EH (cell line): ENCODE measurements at places on chromosomes 7 and 10.

DNA sequence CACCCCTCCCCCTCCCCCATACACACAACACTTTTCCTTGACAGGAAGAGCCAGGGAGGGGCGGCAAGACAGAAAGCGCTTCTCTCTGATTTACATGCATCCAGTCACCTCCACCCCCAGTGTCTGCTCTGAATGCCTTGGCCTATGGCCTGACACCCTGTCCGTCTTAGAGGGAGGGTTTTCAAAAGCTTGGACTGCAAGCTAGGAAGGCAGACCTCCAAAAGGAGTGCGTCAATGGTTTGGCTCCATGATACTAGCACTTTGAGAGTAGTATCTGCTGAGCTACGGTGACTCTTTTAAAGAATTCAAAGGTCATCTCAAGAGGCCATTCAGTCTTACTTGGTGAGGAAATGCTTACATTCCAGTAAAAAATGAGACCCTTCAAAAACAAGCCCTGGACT lies 20.3 kb upstream of the PAX2 start:
- DNase-seq: peak; percentile 77

DNA sequence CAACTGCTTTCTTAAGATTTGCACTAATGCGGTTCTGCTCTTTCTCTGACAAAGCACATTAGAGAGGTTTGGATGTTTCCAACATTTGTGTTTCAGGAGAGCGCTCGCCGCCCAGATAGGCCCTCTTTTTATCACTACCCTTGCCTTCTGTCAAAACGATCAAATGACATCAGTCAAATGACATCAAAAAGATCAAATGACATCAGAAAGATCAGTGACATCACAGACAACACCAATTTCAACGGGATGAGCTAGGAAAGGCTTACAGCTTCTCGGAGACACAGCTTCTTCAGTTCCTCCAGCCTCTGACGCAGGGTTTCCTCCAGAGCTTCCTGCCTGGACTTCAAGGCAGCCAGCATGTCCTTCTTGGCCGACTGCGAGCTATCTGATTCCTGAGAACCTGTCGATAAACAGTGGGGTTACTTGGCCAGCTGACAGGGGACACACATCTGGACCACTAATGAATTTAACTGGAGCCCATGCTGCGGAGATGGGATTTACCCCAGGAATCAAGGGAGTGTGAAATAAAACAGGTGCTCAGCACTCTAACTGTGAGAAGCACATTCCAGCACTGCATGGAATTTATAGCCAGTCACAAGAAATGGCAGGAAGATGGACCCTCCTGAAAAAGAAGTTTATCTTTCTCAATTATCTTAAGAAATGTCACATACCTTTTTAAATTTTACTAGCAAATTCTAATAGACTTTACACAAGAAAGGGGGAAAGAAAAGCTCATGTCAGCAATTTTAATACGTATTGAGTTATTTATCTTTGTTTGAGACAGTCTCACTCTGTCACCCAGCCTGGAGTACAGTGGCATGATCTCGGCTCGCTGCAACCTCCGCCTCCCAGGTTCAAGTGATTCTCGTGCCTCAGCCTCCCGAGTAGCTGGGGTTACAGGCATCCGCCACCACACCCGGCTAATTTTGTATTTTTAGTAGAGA lies 88.2 kb downstream of the PRPF18 start:
- no peak for DNase-seq

GRCh38 chr10:49175587-49176309 lies 12.4 kb downstream of the TMEM273 start:
- DNase-seq: no peak

GRCh38 chr10:122232769-122233168 lies 38.3 kb upstream of the BTBD16 start:
- DNase-seq: no peak

- no peak for DNase-seq
Observed at GRCh38 chr10:126585249-126586017, 85.1 kb downstream of the C10orf90 start.

- peak; percentile 62 for DNase-seq
Observed at GRCh38 chr10:62399211-62399610, 25.0 kb downstream of the ZNF365 start.
